ENCODE measurements at places on chromosomes 5 and 9.

- no peak for DNase-seq
Measured at GRCh38 chr9:94905606-94906005, 179.1 kb downstream of the AOPEP start.

DNA sequence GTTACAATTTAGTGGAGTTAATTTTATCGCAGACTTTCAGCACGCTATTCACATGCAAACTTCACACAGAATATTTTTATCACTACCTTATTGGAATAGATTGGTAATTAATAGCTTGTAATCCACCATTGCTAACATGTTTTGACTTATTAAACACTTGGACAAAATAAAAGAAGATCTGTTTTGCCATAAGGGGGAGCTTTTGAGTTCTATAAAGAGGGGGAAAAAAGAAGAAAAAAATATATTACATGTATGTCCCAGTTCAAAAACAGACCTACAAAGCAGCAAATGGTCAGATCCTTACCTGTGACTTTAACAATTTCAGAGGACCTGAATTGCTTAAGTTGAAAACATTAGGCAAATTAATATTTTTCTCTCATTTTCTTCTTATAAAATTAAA is 1.2 kb upstream of the PAPPA start:
- DNase-seq: no peak

- DNase-seq: no peak
Measured at GRCh38 chr5:98954392-98955028, 25.7 kb upstream of the CHD1 start.

GRCh38 chr9:111922324-111923013 is 25.9 kb downstream of the UGCG start:
- DNase-seq: no peak

DNA sequence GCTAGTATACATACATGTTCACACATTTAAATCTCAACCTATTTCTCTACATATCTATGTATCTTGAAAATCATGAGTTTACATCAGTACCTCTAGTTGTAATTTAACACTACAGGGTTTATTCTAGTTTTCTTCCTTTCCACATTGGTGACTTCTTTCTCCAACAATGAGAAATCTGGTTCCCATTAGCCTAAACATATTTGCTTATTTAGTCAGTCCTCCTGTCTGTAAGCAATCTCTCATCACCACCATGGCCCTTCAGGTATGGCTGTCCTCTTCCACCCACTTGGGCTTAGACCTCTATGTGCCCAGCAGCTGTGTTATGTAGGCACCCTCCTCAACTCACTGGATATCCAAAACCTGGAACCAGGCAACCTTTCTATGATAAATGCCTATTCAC is 8.0 kb upstream of the SPATA31D1 start:
- no peak for DNase-seq

DNA sequence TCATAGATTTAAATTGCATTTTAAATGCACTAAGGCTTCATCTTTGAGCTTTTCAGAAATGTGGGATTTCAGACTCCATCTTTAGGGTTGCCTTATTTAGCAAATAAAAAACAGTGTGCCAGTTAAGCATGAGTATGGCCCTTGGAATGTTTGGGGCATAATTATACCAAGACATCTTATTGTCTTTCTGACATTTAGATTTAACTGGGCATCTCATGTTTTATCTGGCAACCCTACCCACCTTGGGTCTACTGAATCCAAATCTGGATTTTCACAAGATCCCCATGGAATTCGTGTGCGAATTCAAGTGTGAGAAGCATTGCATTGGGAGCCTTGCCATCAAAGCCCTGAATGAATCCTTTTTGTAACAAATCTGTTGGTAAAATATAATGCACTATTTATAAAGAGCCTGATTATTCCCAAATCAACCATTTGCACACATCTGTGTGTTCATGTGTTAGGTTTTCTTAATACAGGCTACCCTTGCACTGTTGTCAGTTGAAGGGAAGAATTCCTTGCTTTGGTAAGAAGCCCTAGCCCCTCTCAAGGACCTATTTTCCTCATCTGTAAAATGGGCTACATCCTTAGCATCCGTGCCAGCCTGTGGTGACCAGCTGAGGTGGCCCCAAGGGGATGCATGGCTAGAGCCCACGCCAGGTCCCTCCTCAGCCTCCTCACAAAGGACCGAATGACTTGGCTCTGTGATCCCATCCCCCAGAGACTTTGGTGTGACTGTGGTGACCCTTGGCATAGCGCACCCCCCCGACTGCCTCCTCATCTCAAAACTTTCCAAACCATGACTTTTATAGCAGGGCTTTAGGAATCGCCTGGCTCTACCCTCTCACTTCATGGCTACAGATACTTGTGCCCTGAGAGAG is 8.1 kb downstream of the GSN start:
- no peak for DNase-seq

- DNase-seq: no peak
Measured at GRCh38 chr5:110105692-110106091, 416.0 kb downstream of the MAN2A1 start.

GRCh38 chr5:107331312-107331711 is 339.4 kb downstream of the EFNA5 start:
- DNase-seq: no peak

- no peak for DNase-seq
Measured at GRCh38 chr5:173758676-173759075, 129.5 kb upstream of the CPEB4 start.

GRCh38 chr9:106717686-106718085 is 145.3 kb upstream of the ZNF462 start:
- peak; percentile 25 for DNase-seq
